Stomach (tissue), 19 donors: ENCODE measurements at places on chromosomes 7 and 10.

GRCh38 chr7:151377406-151377805 is 32.4 kb downstream of the WDR86 start:
- DNase-seq: no peak

GRCh38 chr7:31640381-31640780 is 46.6 kb upstream of the PPP1R17 start:
- DNase-seq: no peak

- DNase-seq: no peak
These were observed 554.3 kb upstream of the MGMT start for GRCh38 chr10:128912568-128913311.

- DNase-seq: no peak
These were observed 15.6 kb downstream of the HIBADH start for GRCh38 chr7:27647046-27647445.

GRCh38 chr10:99372546-99373271 is 43.6 kb downstream of the CNNM1 start:
- no peak for DNase-seq

DNA sequence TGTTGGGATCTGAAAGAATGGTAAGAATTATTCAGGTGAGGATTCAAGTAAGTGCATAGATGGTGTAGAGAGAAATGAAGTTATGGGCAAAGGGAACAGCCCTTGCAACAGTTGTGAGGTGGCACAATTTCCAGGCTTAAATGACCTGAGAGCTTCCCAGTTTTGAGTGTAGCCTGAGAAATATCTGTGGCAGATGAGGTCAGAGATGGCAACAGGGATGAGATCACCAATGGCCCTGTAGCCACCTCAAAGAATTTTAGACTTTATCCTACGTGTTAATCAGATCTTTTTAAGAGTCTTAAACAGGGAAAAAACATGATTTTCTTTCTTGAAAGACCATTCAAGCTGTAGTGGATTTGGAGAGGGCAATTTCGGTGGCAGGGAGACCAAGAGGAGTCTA is 1.9 kb upstream of the NRF1 start:
- no peak for DNase-seq

DNA sequence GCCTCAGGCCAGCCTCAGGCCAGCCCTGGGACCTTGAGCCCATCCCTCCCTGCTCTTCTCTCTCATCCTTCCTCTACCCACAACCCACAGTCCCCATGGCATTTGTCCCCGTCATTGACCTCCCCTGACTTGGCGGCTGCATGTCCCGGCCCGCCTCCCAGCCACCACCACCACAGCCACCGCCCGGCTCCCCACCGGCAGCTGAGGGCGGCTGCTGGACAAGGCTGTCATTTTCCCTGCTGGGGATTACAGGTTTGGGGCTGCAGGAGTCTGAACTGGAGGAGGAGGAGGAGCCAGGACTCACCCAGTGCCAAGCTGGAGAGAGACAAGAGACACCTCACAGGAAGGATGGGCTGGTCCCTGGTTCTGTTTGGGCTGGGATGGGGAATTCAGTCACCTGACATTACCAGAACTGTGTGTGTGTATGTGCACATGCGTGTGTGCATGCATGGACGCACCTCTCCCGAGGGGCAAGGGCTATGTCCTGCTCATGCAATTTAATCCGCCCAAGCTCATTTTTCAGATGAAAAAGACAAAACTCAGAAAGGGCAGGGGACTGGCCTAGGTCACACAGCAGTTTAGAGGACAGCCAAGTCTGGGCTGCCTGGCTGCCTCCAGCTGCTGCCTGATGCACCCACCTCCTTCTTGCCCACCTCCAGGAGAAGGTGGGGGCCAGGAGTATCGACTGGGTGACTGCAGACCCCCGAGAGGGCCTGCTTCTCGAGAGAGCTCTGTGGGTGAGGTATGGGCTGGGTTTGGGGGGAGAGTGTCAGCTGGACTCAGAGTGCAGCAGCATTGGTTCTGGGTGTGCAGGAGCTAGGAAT is 113.1 kb downstream of the ZMIZ1 start:
- DNase-seq: no peak

GRCh38 chr7:13687500-13687899 is 302.0 kb downstream of the ETV1 start:
- DNase-seq: no peak

GRCh38 chr10:88793712-88794299 is 8.7 kb upstream of the LIPM start:
- no peak for DNase-seq
